Umbilical cord (tissue), 2 donors: ENCODE measurements at places on chromosomes 1 and 21.

DNA sequence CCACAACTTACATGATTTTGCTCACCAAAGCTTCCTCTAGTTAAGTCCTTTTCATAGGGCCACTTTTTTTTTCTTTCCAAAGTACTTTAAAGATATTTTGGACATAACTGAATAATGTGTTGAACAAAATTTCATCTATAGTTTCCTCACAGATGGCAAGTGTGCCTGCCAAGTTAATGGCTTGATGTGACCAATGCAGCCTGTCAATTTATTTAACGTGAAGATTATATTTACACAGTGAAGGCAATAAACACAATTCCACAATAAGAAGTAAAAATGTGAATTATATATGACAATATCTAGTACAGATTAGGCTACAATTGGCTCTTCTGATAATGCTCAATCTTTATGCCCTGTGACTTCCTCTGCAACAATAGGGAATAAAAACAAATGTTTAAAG lies 18.0 kb downstream of the CLCA2 start:
- no peak for DNase-seq

DNA sequence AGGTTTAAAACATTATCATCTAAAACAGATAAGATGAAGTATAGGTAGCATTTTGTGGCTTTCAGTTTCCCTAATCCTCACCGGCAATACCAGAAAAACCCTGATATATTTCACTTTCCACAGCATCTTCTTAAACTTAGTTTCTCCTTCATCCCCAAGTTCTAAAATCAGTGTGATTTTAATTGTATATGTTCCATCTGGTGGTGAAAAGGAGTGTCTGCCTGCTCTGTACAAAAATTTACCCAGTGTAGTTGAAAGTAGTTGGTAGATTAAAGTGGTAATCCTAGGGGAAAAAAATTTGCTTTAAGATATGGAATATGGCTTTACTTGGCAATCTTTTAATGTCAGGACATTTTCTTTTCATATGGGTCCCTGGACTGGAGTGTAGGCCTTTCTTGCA lies 74.3 kb downstream of the CEP350 start:
- DNase-seq = peak; percentile 5

DNA sequence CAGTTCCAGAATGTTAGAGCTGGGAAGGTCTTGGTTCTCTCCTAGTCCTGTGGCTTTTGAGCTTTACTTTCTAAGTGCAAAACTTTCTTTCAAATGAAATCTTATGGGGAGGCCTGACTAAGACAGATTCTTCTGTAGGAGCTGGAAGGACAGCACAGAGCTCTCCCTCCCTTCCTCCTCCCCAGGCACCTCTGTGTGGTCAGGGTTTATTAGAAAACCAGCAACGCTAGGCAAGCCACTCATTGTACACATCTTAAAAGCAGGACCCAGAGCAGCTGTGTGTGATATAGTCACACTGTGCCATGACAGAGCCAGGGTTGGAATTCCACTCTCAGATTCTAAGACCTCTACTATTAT lies 241.1 kb upstream of the RAB4A start:
- peak; percentile 19 for DNase-seq

DNA sequence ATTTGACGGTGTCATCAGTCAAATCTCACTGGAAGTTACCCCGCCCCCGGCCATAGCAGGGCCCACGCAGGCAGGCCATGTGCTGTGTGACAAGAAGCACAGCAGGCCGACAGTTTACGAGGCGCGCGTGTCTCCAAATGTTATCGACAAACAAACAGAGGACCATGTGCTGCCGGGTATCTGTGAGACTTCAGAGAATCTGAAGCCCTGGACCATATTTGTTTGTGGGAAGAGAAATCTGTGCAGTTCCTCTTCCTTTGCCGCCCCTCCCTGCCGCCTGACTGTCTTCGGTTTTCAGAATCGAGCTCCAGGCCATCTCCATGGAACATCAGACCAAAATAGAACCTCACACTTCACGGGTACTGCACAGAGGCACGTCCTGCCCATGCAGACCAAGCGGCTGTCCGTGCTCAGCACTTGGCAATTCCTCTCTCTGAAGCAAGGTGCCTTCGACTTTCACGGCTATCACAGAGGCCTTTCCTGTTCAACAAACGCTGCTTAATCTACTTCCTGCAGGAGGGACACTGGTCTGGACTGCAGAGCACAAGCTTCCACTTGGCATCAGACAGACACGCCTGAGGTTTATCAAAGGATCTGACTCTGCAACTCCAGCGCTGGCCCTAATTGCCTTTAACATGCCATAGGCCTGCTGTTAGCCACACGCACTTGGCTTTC lies 135.7 kb upstream of the KRTAP19-8 start:
- peak; percentile 57 for DNase-seq

DNA sequence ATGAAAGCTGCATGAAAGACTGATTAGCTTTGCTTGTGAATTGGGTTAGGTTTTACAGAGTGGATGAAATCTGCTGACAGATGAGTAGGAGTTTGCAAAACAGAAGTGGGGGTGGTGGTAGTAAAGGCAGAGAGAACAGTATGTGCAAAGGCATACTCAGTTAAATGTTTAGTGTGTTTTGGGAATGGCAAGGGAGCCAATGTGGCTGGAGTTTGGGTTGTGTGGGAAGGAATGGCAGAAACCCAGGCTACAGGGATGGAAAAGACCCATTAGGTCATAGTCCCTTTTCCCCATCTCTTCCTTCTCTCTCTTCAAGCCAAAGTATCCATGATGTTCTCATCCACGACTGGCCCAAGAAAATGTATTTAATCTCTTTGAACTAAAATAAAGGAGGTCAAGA lies 362.2 kb upstream of the LYPLAL1 start:
- DNase-seq = no peak

GRCh38 chr1:65459397-65459768 lies 38.9 kb downstream of the LEPR start:
- DNase-seq = peak; percentile 18

- no peak for DNase-seq
Measured at GRCh38 chr1:114154963-114155322, 1.3 kb upstream of the SYT6 start.

- peak; percentile 84 for DNase-seq
Measured at GRCh38 chr1:156705918-156706656, 704 bp upstream of the CRABP2 start.

DNA sequence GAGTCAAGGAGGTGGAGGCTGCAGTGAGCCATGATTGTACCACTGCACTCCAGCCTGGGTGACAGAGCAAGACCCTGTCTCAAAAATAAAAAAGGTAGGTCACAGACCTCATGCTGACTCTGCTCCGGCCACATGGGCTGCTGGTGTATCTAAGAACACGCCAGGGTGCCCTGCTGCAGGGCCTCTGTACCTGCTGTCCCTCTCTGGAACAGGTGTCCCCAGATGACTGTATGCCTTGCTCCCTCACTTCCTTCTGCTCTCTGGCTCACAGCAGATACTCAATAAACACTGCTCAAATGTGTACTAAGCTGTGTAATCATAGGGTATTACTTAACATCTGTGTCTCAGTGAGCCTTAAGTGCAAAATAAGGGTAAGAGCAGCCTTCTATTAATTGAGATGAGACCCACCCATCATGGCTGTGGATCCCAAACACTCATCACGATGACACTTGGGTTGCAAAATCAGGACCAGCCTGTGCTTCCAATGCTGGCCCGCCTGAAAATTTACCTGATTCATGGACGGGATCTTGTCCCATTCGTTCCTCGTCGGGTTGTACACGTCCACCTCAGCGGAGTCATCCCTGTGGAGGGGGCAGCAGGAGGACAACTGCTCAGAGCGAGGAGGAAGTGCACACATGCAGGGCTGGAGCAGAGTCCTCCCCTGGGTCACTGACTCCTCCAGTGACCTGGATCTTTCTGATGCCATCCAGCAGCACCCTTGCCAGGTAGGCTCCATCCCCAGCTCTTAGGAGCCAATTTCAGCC lies 7.5 kb downstream of the KLHL21 start:
- DNase-seq = no peak

- DNase-seq = no peak
Measured at GRCh38 chr1:45880930-45881329, 77.5 kb downstream of the MAST2 start.

DNA sequence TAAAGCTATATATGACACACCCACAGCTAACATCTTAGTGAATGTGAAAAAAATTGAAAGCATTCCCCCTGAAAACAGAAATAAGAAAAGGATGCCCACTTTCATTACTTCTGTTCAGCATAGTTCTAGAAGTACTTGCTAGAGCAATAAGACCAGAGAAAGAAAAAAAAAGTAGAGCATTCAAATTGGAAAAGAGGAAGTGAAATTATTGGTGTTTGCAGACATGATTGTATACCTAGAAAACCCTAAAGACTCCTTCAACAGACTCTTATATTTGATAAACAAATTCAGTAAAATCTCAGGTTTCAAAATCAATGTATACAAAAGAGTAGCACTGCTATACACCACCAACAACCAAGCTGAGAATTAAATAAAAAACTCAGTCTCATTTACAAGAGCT lies 1461.0 kb downstream of the AMY1C start:
- no peak for DNase-seq

DNA sequence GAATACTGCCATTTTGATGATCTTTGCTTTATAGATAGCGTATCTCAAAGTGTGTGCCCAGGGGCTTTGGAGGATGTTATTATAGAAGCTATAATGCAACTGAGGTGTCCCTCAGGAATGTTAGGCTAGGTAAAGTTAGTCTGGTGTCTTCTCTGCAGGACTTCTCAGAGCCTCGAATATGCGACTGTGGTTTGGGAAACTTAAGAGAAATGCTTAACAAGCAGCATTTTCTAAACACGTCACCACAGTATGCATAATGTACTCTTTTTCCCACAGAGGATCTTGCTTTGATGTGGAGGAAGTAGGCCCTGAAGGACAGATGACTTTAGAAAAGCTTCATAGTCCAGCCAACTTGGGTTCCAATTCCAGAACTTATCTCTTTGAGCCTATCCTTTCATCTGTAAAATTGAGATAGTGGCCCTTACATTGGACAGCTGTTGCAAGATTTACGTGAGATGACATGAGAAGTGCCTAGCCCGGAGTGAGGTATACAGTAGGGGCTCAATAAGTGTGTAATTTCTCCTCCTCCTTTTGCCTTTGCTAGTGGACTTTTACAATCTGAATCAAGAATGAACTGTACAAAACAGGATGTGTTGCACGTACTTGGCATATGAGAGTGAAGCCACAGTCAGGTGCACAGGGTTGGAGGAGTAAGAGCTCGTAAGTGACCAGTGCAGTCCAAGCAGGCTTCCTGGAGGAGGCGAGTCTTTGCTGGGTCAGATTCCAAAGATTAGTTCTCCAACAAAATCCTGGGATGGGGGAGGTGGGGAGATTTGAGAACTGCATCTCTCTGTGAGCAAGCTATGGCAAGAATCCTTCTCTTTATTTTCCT lies 29.7 kb upstream of the TRABD2B start:
- DNase-seq = no peak

DNA sequence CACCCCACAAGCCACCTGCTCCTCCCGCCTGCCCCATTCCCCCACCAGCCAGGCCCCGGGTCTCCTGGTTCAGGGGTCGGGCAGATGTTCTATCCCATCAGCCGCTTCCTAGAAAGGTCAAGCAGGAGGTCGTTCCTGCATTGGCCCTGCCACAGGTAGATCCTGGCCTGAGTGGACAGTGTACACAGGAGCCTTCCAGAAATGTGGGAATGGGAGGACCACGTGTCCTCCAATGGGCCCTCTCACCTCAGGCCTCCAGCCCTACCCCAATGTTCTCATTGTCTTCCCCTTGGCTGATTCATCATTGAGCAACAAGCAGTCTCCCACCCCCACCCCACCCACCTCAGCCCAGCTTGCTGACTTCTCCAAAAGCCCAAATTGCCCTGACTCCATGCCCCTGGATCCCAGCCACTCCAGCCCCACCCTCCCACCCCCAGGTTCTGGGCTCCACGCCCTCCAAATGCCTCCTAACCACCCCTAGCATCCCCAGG lies 2.1 kb downstream of the S100A16 start:
- no peak for DNase-seq

DNA sequence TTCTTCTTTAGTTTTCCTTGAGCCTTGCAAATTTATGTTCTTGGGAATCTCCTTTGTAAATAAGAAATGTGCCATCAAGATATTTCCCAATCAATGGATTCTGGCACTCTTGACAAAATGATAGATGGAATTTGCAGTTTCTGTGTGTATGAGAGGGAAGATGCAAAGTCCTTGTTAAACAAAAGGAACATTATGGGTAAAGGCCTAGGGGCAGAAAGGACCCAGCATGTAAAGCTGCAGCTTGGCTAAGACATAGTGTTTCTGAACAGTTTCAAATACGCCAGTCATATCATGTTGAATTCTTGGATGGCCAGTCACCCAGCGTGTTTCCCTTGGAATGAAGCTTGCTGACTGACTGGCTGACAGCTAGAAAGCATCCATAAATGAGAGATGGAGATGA lies 210.8 kb downstream of the NFIA start:
- no peak for DNase-seq

- DNase-seq = no peak
Measured at GRCh38 chr1:43388613-43389012, 987 bp downstream of the MED8 start.

GRCh38 chr1:110475362-110476027 lies 24.5 kb downstream of the PROK1 start:
- DNase-seq = no peak

- DNase-seq = no peak
Measured at GRCh38 chr1:218967836-218968235, 205.8 kb upstream of the LYPLAL1 start.

- DNase-seq = no peak
Measured at GRCh38 chr1:27074175-27074780, 61.6 kb upstream of the TENT5B start.

GRCh38 chr21:18461743-18462142 lies 58.2 kb upstream of the TMPRSS15 start:
- no peak for DNase-seq

DNA sequence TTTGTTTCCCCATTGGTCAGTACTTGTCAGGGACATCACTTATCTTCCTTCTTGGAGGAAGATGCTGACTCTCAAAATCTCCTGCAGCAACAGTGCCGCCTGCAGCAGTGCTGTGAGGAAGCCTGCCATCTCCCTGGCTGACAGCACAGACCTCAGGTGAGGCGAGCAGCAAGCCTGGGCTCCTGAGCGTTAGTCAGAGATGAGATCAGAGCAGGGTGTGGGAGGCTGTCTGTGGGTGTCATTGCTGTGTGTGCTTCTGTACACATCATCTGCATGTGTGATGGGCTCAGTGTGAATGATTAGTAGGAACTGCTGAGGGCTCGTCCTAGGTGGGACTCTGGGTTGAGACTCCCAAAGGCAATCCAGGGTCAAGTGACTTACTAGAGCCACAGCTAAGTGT lies 6.1 kb downstream of the STRIP1 start:
- no peak for DNase-seq

DNA sequence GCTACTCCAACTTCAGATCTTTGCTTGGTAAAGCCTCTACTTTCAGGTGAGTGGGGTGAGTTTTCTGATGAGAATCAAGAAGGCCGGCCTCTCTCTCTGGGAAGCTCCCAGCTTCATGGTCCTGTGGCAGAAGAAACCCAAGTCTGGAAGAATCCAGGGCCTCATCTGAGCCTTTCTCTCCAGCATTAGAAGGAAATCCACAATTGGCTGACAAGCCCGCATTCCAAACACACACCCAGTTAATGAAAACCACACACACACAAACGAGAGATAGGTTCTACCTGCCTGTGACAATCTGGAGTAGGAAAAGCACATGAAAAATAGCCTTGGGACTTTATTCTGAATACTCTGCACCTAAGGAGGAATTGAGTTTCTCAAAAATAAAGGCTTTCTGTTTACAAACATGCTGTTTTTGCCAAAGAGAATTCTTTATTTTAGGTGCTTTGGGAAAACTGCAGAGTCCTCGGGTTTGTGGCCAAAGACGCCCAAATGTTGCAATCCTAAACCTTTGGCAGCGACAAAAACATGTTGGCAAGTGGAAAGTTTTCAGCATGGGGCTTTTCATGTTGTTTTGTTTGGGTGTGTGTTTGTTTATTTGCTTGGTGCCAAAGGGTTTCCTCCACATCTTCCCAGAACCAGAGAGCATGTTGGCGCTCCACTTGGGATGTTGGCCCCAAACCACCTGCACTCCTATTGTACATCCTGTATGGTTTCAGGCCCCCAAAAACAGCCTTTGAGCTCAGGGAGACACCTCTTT lies 216.2 kb downstream of the SETD4 start:
- no peak for DNase-seq
